ENCODE measurements at places on chromosomes 3 and 15.

DNA sequence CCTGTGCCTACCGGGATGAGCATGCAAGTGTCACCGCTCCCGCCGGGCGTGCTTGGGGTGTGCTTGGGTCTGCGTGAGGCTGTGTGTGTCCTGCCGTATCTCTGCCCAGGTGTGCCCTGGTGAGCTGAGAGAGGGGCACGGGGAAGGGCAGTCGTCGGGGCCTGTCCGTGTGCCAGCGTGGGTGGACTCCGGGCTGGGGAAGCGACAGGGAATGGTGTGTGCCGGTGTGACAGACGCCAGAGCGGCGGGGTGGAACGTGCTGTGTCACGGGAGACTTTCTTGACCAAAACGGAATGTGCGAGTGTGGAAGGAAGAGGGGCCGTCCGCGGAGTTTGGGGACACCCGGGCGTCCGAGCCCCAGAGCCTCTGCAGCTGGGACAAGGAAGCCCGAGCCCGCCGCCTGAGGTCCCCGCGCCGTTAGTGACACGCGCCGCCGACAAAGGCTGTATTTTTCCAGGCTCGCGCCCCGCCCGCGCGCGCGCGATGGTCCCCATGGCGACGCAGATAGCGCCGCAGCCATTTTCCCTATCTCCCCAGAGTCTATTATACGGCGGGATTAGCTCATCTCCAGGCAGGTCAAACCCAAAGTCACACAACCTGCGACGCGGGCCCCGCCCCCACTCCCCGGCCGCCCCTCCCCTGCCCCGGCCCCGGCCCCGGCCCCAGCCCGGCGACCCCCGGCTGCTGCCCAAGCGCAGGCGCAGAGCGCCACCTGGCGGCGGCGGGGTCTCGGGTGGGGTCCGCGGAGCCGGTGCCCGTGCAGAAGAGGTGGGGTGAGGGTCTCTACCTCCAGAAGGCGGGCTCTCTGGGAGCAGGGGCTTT lies 4.5 kb upstream of the GATA2 start:
- DNase-seq: peak; percentile 57

DNA sequence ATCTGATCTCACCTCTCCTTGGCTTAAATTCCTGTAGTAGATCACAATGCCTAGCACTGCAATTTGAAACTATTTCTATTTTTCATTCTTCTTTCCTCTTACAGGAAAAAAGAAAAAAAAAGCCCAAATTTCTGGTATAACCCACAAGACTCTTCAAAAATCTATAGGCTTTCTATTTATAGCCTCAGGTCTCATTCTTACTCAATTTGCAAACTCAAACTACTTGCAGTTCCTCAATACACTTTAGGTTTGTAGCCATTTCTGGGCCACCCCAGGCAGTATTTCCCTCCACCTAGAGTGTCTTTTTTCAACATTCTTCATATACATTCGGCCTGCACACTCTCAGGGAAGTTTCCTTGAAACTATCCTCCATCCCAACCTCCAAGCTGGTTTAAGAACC lies 169.0 kb downstream of the TBC1D5 start:
- no peak for DNase-seq

- DNase-seq: peak; percentile 54
These were observed 70.8 kb downstream of the SEC22A start for GRCh38 chr3:123272547-123272946.

- DNase-seq: peak; percentile 8
These were observed 10.0 kb downstream of the MRPS25 start for GRCh38 chr3:15055019-15055557.

GRCh38 chr15:62740141-62741004 lies 302.2 kb upstream of the TPM1 start:
- DNase-seq: peak; percentile 30

DNA sequence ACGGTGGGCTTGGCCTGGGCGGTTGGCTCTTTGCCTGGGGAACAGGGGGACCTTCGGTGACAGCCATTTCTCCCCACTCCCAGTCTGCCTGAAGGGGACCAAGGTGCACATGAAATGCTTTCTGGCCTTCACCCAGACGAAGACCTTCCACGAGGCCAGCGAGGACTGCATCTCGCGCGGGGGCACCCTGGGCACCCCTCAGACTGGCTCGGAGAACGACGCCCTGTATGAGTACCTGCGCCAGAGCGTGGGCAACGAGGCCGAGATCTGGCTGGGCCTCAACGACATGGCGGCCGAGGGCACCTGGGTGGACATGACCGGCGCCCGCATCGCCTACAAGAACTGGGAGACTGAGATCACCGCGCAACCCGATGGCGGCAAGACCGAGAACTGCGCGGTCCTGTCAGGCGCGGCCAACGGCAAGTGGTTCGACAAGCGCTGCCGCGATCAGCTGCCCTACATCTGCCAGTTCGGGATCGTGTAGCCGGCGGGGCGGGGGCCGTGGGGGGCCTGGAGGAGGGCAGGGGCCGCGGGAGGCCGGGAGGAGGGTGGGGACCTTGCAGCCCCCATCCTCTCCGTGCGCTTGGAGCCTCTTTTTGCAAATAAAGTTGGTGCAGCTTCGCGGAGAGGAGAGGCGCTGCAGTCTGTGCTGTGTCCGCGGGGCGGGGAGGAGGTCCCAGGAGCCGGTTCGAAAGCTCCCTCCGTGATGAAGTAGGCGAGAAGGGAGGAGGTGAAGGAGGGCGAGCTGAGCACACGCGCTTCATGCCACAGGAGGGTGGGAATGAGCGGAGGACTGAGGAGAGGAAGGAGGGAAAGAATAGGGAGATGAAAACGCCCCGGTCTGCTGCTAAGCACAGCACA lies 9.6 kb downstream of the CLEC3B start:
- peak; percentile 40 for DNase-seq

- DNase-seq: no peak
These were observed 32.7 kb upstream of the LAMP3 start for GRCh38 chr3:183195266-183195665.

- DNase-seq: no peak
These were observed 205.9 kb upstream of the RGMA start for GRCh38 chr15:93294896-93295295.

DNA sequence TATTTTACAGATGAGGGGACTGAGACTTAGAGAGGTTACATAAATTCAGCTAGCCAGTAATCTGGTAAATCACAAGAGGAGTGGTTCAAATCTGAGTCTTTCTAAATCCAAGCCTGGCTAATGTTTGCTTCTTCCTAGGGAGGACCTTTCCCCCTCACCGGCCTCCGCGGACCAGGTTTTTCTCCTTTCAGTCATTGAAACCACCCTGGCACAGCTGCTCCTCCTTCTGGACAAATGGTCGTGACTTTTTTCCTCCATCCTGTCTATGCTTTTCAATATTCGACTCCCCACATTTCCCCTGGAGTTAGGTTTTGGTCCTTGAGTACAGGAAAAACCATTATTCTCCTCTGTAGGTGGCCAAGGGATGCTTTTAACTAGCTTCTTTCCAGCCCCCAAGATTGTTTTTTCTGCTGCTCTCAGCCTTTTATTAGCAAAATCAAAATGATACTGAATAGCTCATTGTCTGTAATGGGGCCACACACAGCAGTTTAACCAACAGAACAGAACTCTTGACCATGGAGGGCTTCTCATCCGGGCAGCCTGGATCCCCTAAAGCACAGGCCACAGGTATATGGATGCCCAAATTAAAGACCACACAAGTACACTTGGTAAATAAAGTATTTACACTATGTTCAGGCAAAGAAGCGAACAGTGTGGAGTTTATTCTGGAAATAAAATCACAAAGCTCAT lies 85.9 kb upstream of the KLHL25 start:
- DNase-seq: no peak

DNA sequence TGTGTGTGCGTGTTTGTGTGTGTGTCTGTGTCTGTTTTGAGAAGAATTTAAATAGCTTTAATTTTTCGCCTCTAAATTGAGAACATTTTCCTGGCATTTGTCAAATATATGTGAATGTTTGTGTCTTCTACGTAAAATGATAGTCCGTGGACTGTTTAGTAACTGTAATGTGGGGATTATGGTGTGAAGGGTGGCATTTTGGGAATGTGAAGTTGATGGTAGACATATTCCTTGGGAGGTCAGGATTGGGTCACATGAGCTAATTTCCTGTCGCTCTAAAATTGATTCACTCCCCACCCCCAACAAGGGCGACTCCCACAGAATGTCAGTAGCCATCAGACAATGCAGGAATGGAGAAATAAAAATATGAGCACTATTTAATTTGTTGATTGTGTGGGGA lies 107.3 kb downstream of the ITPR1 start:
- no peak for DNase-seq

- DNase-seq: no peak
These were observed 27.3 kb downstream of the STARD5 start for GRCh38 chr15:81296673-81297072.

DNA sequence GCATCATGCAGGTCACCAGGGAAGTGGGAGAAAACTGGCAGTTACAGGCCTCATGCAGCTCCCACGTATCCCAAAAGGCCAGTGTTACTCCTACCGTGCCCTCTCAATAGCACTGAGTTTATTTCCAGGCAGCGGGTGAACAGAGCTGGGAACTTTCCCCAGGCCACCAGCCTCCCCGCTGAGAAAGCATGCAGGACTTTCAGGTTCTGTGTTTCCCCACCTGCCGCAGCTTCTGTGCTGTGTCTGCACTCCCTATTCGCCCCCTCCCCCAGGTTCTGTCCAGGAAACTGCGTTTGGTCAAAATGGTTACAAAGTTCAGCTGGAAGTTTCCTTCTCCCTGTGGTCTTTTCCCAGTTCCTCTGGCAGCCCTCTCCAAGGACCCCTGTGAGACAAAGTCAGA lies 21.4 kb downstream of the NEK11 start:
- DNase-seq: no peak

GRCh38 chr15:54208786-54209185 lies 230.5 kb downstream of the UNC13C start:
- DNase-seq: no peak

GRCh38 chr3:66856533-66856932 lies 141.6 kb upstream of the KBTBD8 start:
- DNase-seq: no peak

DNA sequence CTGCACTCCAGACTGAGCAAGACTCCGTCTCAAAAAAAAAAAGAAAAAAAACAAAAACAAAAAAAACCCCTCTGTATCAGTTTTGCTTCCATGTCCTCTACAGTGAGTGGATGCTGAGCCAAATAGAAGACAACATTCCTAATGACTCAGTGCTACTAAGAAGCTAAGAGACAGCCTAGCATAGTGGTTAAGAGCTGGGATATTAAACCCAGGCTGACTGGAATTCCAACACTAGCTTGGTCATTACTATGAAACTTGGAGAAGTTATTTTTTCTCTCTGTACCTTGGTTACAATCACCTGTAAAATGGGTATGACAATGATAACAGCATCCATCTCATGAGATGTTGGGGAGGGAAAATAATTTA lies 60.9 kb upstream of the PYGO1 start:
- DNase-seq: peak; percentile 71

DNA sequence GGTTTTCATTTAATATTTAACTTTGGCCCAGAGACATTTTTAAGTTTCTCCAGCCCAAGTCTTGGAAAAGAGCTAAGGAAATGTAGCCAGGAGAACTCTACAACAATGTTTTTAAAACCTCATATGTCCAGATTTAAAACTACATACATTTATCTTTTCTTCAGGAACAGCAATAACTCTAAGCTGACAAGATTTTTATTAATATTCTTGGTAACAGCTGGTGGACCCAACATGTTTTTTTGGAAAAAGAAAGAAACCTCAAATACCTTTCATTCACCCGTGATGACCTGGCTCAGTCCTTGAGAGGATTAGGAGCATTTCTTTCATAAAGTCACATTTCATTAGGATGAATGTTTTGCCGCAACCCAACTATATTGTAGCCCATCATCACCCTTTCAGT lies 50.4 kb upstream of the CMSS1 start:
- DNase-seq: no peak

DNA sequence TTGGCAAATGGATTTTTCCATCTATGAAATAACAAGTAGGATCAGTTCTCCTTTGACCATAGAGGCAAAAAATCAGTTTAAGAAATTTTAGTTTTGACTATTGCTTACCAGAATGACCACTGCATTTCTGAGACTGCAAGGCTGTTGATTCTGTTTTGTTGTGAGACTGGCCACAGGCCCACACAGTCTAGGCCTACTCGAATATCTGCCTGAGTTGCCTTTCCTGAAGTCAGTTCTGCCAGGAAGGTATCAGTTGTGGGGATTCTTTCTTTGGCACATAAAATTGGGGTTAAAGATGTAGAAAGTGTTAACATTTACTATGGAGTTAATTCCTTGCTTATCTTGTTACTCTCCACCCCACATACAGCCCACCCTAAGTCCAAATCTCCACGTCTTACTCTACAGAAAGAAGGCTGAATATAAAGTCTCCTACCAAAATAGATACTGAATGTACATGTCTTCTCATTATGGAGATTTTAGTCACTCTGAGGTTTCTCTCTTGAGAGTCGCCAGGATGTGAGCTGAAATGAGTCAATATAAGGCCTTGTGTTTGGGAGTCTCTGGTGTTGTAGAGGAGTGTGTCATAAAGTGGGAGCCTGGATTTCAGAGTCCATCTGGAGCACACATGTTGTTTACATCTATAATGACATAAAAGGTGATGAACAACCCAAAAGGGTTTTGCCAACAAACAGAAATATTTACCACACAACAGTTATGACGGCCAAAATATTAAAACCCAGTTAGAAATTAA lies 45.0 kb upstream of the WWTR1 start:
- DNase-seq: peak; percentile 92

- no peak for DNase-seq
These were observed 122.9 kb downstream of the RORA start for GRCh38 chr15:61106044-61106834.

DNA sequence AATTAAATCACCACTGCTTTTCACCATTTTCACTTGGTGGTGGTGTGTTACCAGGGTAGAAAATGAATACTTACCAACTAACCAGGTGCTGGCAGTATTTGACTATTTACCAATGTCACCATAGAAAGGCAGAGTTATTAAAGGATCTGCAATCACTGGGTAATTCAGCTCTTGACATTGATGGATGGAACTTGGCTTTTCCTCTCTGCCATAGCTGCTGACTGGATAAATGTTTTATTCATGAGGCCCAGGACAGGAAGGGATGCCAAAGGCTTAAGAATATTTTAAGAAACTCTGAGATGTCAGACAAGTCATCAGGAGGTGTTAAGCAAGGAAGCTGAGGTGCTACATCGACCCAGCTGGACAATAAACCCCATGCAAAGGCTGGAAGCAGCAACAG lies 495.5 kb upstream of the CFAP20DC start:
- DNase-seq: no peak

All from EL (cell line).